ENCODE measurements at places on chromosomes 4 and X.

- DNase-seq: no peak
These were observed 131.8 kb downstream of the SPOCK3 start for GRCh38 chr4:167102475-167102874.

DNA sequence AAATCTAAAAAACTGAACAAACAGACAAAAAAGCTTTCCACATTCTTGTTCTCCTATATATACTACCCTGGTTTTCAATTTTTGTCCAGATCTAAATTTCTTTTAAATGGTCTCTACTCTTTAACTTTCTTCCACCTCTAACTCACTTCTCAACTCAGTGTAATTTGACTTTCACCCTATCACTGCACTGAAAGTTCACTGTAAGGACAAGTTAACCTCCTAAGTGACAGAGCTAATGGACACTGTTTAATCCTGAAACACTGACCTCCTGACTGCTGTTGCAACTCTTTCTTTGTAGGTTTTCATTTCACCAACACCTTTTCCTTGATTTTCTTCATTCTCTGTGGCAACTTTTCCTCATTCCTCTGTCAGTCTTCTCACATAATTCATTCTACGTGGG is 50.0 kb downstream of the ATOH1 start:
- DNase-seq: no peak

DNA sequence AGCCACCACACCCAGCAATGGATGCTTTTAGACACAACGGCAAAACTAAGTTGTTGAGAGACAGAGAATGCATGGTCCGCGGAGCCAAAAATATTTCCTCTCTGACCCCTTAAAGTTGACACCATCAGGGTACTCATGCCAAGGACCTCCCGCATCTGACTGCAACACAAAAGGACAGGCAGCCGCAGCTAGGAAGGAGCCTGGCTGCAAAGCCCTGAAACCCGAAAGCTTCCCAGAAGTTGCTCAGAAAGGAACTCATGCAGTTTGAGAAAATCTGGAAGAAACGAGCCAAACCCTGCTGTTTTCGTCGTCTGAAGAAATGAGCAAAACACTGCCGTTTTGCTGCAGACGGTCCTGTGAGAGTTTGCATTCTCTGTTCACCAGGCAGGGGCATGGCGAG is 16.5 kb downstream of the DHRSX start:
- DNase-seq: no peak

GRCh38 chr4:163612762-163613161 is 118.3 kb downstream of the TMA16 start:
- DNase-seq: no peak
